ENCODE measurements at places on chromosomes 1 and 21.

DNA sequence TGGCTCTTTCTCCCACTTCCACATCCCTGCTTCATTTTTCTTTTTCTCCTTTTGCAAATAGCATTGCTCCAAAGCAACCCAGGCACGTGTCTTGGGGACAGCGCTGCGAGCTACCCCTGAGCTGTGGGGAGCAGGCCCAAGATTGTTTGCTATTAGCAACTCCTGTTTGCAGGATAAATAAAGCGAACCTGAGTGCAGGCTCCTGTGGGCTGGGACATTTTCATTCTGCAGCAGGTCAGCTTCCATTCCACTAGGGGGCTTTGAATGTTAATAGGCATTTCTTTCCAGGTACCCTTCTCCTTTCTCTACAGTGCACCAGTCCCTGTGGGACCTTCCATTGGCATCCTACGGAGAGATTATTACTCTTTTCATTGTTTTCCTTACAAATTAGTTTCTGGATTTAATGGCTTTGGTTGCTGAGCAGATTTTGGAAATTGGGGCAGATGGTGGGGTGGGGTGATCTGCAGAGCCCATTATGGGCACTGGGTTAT lies 54.0 kb downstream of the OLFML3 start:
- DNase-seq, result peak; percentile 78

DNA sequence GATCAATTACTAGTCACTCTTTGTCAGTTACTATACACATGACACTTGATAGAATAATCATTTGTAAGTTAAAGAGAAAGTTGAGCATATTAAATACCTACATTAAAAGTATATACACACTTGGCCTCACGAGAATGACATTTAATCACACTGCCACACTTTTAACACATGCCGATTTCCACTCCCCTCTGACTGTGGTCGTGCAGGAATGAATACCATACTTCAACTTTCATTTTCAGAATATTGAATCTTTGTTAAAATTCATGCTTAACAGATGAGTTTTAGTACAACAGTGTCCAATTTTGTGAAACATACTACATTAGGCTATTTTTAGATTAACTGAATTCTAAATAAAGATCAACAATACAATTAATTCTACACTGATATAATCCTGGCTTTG lies 78.2 kb upstream of the SDC3 start:
- no peak for DNase-seq

DNA sequence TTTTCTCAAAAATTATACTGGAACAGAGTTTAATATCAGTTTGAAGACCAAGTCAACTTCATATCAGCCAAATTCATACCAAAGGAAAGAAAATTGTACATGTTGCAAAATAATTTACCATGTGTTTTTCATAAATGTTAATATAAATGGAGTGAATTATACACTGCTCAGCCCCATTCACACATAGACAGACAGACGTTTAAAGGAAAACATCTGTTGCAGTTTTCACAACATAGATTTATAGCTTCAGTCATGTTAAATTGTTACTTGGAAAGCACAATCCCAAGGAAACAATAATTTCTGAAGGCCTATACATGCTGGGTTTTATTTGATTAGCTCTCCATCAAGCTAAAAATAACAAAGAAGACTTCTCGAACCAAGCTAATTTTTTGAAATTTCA lies 27.8 kb upstream of the HYI start:
- DNase-seq, result no peak

DNA sequence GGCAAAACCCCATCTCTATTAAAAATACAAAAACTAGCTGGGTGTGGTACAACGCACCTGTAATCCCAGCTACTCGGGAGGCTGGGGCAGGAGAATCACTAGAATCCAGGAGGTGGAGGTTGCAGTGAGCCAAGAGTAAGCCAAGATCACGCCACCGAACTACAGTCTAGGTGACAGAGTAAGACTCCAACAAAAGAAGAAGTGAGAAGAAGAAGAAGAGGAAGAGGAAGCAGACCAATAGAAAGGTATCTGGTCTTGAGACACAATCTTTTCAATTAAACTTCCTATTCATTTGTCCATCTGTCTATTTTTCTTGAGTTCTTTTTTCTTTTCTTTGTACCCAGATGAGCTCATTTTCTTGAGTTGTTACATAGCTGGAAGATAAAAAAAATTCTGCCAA lies 55.7 kb upstream of the ACADM start:
- DNase-seq, result no peak

DNA sequence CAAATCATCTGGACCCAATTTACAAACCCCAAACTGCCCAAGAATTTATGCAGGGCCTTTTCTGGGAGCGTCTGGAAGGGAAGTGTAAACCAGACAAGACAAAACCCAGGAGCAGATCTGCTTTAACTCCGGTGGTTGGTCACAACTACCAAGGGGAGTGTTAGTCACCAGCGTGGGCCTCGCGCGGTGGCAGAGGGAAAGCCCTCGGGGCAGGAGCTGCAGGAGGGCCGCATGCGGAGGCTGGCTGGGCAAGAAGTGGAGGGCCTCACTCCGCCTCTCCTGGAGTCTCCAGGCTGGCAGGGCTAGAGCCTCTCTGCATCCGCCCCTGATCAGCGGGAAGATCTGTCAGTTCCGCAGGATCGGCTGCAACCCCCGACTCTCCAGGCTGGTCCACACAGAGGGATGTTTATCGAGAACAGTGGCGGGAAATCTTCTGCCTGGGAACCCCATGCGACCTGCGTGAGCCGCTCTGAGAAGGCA lies 2.0 kb downstream of the COL24A1 start:
- no peak for DNase-seq

DNA sequence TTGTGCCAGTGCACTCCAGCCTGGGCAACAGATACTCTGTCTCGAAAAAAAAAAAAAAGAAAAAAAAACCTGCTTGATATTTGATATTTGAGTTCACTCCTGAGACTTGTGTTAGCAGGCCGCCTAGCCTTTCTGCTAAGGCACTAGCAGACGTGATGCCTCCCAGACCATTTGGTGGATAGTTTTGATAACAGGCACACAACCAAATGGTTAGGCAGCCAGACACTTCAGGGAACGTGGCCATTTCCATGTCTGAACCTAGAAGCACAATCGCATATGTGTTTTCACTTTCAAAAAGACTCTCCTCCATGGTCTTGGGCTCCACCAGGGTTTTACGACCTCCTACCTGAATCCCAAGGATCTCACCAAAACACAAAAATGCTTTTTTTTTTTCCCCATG lies 1319.5 kb downstream of the BRINP3 start:
- DNase-seq, result no peak

DNA sequence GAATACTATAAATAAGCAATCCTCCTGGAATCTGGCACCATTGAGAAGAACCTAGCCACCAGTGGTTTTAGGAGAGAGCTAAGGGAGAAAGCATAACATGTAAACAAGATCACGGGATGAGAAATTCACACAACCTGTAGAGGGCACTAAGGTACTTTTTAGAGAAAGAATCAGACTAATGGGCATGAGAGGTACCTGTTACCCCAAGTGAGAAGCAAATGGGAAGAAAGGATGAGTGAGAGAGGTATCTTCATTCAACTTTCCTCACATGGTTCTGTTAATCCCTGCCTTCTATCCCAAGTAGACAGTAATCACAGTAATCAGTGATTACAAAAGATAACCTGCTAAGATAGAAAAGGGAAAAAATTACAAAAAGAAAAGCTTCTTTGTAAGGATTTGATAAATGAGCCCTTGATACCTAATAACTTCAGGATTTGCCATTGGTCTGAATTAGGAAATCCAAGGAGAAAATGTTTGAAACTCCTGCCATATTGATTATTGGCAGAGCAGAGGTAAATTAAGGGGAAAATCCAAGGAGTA lies 251.1 kb upstream of the ADGRL2 start:
- DNase-seq, result peak; percentile 36

GRCh38 chr1:58883888-58884482 lies 100.1 kb upstream of the JUN start:
- no peak for DNase-seq

GRCh38 chr1:23869051-23869450 lies 961 bp upstream of the FUCA1 start:
- DNase-seq, result no peak

DNA sequence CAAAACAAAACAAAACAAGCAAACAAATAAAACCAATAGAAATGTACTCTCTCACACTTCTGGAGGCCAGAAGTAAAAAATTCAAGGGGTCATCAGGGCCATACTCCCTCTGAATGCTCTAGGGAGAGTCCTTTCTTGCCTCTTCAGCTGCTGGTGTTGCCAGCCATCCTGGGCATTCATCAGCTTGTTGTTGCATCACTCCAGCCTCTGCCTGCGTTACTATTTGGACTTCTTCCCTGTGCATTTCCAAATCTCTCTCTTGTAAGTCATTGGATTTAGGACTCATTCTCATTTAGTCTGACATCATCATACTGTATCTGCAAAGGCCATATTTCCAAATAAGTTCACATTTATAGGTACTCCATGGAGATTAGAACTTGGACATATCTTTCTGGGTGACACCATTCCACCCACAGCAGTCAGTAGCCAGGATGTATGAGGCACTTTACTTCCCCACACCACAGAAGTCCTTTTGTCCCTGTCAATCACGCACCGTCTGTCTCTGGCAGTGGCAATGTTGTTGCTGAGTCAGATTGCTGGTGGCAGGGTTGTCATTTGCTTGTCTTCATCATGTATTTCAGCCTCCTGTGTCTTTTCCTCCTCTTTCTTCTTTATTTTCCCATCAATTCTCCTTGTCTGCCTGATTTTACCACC lies 151.0 kb upstream of the KCNJ6 start:
- DNase-seq, result no peak

GRCh38 chr1:7221826-7222694 lies 436.8 kb downstream of the CAMTA1 start:
- DNase-seq, result no peak

GRCh38 chr1:117250061-117250606 lies 39.4 kb upstream of the VTCN1 start:
- DNase-seq, result no peak

DNA sequence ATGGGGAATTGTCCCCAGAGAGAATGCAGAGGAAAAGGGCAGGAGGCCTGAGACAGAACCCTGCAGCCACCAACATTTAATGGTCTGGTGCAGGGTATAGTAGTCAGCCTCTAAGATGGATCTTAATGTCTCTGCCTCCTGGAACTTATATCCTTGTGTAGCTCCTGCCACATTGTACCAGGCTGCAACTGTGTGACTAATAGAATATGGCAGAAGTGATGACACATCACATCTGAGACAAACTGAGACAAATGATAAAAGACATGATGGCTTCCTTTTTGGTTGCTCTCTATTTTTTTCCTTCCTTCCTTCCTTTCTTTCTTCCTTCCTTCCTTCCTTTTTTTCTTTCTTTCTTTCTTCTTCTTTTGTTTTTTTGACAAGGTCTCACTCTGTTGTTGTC lies 37.1 kb upstream of the CYP4B1 start:
- DNase-seq, result no peak

DNA sequence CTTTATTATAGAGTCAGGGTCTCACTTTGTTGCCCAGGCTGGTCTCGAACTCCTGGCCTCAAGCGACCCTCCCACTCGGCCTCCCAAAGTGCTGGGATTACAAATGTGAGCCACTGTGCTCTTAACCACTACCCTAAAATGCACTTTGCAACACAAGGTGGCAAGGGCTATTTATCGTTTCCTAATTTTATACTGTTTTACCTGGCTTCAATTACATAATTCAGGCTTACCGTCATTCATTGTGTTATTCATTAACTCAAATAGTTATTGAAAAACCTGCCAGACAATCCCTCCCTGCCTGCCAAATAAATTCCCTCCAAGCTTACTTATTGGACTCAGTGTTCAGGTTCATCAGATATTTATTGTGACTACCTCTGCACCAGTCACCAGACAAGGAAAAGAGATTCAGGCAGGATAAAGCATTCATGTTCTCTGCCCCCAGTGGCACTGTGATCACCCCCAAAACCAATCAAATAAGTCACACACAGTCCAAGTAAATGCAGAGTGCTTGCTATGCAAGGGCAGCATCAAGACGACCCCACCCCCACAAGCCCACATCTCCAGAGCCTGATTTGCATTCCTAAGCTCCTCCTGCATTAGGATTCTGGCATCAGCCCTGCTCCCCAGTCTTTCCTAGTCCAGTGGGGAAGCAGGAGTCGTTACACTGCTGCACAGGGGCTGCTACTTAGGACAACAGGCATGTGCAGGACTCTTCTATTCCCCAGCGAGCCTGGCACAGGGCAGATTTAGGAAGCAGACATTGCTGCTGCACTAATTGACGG lies 8.1 kb downstream of the PAQR7 start:
- DNase-seq, result no peak

DNA sequence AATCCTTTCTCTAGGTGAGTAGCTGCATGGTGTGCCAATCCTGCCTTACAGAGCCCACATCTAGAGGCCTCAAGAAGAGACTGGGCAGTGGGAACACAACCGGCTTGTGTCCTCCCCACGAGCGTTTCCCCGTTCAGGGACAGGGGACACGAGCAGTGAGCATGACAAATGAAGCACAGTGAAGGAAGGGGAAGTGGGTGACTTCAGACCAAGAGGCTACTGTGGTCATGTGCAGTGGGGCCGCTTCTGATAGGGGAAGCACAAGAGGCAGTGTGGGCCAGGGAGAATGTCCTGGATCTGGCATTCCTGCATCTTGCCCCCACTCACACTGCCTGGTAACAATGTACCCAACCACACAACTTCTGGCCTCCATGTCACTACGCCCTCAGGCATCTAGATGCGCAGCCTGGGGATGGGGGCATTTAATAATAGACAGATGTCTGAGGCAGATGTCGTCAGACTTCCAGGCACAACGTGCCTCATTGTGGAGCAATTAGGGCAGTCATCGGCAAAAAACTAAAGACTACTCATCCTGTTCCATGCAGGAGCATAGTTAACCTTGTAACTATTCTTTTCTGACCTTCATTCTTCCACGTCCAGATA lies 155.6 kb upstream of the NBPF11 start:
- DNase-seq, result no peak

GRCh38 chr1:108584428-108584856 lies 24.5 kb downstream of the EEIG2 start:
- no peak for DNase-seq

- DNase-seq, result no peak
Observed at GRCh38 chr1:77047978-77048614, 171.1 kb downstream of the PIGK start.

DNA sequence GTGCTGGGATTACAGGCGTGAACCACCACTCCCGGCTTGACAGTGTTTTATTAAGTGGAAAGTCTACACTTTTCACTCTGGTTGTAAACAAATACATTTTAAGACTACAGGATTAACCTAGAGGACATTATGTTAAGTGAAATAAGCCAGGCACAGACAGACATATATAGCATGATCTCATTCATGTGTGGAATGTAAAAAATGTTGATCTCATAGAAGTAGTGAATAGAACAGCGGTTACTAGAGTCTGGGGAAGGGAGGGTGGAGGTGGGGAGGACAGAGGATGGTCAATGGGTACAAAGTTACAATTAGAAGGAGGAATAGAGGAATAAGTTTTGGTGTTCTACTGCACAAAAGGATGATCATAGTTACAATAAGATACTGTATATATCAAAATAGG lies 16.9 kb downstream of the CTH start:
- DNase-seq, result no peak
